Pancreas (tissue), 10 donors: ENCODE measurements at places on chromosomes 2 and 18. TPM values are rescaled to one million over a fixed set of nuclear protein-coding genes. Genes with fewer than 3 reads are reported as not detected.

The VAMP8 gene
- 64.7 TPM for total RNA-seq

The MC5R gene
- total RNA-seq: not detected

The INO80B gene
- total RNA-seq: 29.9 TPM

DNA sequence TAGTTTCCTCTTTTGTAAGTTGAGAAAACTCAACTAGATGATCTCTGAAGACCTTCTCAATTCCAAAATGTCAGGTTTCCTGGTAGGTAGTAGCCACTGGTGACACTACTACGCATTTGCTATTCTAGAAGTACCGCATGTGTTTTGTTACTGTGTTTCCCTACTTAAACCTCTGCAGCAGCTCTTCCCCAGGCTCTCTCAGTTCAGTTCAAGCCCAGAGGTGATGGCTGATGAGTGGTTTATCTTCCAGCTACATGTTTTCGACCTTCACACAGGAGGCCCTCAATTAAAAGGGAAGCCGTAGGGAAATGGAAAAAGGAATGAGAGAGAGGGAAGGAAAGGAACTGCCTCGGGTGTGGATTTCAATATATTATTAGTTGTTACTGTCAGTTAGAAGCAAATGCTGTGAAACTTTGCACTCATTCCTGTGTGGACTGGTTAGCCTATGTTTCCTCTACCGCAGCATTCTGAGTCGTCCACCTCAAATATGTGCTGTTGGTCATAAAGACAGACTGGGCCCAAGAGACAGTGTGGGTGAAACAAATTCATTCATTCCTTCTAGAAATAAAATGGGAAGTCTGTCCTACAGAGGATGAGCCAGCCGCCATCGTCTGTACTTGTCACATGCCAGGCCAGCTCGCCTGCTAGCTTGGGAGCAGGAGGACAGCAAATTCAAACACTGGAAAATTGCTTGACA is 455.2 kb upstream of the RAB12 start:
- no peak overlapping the region for H3K27ac ChIP-seq
- no peak for DNase-seq
- no peaks in the 10 kb centered on the region for H3K4me1 ChIP-seq

DNA sequence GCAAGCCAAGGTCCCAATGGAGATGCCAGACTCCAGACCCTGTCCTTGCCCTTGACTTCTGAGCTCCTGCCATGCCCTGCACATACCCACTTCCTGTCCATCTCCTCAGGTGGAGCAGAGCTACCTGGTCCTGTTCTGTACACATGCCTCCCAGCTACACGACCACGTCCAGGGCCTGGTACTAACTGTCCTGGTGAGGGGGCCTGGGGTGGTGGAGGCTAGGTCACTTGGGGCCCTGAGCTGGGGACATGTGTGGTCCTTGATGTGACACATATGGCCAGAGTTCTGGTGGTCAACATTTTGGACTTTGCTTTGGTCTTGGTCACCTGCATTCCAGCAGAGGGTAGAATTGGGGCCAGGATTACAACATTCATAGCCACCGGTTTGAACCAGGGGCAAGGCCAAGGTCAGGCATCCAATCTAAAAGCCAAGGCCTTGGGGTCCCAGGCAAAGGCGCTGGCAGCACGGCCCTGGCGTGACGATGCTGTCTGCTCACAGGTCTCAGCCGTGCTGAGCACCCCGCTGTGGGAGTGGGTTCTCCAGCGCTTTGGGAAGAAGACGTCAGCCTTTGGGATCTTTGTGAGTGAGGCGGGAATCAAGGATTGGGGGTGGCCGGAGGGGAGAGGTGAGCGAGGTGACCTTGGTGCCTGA is 12.6 kb downstream of the MFSD2B start:
- no peaks in the 10 kb centered on the region for H3K4me1 ChIP-seq
- no peak for DNase-seq
- no peaks in the 10 kb centered on the region for H3K27me3 ChIP-seq
- no peaks in the 10 kb centered on the region for H3K36me3 ChIP-seq

- no peak for DNase-seq
- H3K27me3 ChIP-seq: no peaks in the 10 kb centered on the region
- no peak overlapping the region for H3K27ac ChIP-seq
- H3K36me3 ChIP-seq: peaks cover 5% of the 10 kb centered on the region
- no peaks in the 10 kb centered on the region for H3K4me1 ChIP-seq
- no peak overlapping the region for H3K4me3 ChIP-seq
Observed at GRCh38 chr2:232028071-232028470, 66.6 kb downstream of the DIS3L2 start.

GRCh38 chr2:217553679-217554078 is 449.1 kb downstream of the TNS1 start:
- no peak for DNase-seq
- H3K27me3 ChIP-seq: no peaks in the 10 kb centered on the region
- H3K4me1 ChIP-seq: no peaks in the 10 kb centered on the region
- no peak overlapping the region for H3K4me3 ChIP-seq

GRCh38 chr2:25545899-25546298 is 127.5 kb downstream of the DTNB start:
- no peaks in the 10 kb centered on the region for H3K4me1 ChIP-seq
- no peaks in the 10 kb centered on the region for H3K36me3 ChIP-seq
- H3K4me3 ChIP-seq: no peak overlapping the region
- H3K27ac ChIP-seq: no peak overlapping the region

DNA sequence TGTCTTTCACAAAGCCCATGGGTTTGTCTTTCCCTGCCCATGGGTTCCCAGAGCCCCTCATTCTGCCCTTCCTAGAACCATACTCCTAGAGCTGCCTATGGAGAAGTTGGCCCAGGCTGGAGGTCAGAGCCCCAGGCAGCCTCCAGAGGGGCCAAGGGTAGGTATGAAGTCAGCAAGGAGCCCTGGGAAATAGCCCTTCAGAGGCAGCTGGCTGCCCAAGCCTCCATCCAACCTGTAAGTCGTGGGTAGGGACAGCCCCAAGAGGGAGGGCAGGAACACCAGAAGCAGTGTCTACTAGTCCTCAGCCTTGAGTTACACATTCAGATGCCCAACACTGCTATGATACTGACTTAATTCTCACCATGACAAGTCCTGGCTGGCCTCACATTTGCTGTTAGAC is 49.5 kb downstream of the TMEM247 start:
- no peak overlapping the region for H3K27ac ChIP-seq
- H3K27me3 ChIP-seq: no peaks in the 10 kb centered on the region
- H3K4me1 ChIP-seq: no peaks in the 10 kb centered on the region
- DNase-seq: peak; percentile 66
- no peaks in the 10 kb centered on the region for H3K36me3 ChIP-seq
- H3K4me3 ChIP-seq: no peak overlapping the region

DNA sequence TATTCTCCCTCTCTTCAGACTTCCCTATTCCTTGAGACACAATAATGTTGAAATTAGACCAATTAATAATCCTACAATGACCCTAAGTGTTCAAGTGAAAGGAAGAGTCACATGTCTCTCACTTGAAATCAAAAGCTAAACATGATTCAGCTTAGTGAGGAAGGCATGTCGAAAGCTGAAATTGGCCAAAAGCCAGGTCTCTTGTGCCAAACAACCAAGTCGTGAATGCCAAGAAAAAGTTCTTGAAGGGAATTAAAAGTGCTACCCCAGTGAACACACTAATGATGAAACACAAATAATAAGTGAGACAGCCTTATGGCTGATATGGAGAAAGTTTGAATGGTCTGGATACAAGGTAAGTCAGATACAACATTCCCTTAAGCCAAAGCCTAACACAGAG is 115.4 kb downstream of the PXDN start:
- H3K4me3 ChIP-seq: no peak overlapping the region
- peaks cover 16% of the 10 kb centered on the region for H3K27me3 ChIP-seq
- DNase-seq: no peak
- no peaks in the 10 kb centered on the region for H3K4me1 ChIP-seq
- H3K27ac ChIP-seq: no peak overlapping the region
